Caki2 (cell line): ENCODE measurements at places on chromosomes 7 and 10. TPM values are rescaled to one million over a fixed set of nuclear protein-coding genes. Genes with fewer than 3 reads are reported as not detected.

- DNase-seq, result no peak
Observed at GRCh38 chr7:15175152-15175551, 272.6 kb upstream of the DGKB start.

- DNase-seq, result no peak
Observed at GRCh38 chr7:102028206-102028826, 210.9 kb downstream of the CUX1 start.

DNA sequence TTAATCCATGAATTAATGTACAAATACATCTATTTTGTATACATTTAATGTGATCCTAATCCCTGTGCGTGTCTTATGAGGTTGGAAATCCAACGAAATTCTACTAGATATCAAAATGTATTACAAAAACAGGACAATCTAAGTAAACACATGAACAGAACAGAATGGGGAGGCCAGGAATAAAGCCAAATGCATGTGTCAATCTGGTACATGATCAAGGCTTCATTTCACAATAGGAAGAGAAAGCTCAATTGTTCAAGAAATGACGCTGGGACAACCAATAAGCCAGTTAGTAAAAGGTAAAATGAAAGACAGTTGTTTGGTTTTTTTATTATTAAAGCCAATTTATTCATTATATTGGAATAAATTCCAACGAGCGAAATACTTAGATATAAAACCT is 83.0 kb downstream of the COL13A1 start:
- DNase-seq, result no peak

DNA sequence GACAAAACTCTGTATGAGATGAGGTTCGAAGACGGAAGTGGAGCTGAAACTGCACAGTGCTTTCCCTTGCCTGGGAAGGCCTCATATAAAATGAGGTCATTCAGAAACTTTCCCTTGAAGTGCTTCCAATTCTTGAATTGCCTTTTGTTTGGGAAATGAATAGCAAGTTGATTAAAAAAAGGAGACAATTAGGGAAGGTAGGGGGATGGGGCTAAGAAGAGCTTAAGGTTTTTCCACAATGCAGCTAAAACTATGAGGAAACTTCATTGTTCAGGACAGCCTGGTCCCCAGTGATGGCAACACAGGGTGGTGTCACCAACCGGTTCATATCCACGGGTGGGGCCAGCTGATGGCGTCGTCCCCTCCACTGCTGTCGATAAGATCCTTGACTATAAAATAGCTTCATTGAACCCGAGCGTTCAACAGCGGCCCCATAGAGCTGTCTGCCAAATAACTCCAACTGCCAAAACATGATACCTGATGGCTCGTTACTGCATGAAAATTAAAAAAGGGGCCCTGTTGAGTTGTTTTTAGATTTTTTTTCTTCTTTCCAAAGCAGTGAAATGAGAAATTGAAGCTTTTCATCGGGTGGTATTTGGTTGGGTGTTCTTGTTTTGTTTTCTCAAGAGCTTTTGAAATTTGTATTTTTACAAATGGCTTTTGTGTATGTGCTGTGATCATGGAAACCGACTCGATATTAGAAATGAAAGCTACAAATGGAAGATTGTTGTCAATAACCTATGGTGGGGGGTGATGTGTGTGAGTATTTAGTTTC is 2.8 kb upstream of the CELF2 start:
- no peak for DNase-seq

- no peak for DNase-seq
Observed at GRCh38 chr10:13016426-13016825, 14.9 kb upstream of the CCDC3 start.

DNA sequence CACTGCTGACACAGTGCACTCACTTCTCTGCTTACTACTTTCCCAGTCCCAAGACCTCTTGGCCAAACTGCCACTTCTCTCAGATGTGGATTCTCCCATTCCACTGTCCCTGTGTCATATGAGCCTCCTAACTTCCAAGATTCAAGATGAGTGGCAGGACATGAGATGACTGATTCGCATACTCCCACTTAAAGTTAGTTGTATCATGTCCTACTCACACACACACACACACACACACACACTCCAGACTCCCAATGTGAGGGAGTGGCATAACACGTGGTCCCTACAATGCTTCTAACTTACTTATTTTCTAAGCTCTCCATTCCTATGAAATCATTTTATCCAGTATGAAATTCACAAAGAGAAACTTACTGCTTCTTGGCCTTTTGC is 67.0 kb upstream of the CAV2 start:
- DNase-seq, result no peak

LRRC18 gene
- total RNA-seq, result not detected in 2 replicates

MEOX2 gene
- not detected in 2 replicates for total RNA-seq

KLF14 gene
- not detected in 2 replicates for total RNA-seq

LBX1 gene
- not detected in 2 replicates for total RNA-seq
